Stimulated activated CD4-positive, alpha-beta T cell treated with anti-CD3 and anti-CD28 coated beads, Interleukin-1b, Interleukin-23, amount 100 ng/mL, for 48 hours (primary cell): ENCODE measurements at places on chromosomes 12 and 14.

GRCh38 chr14:26663506-26663905 lies 65.7 kb upstream of the NOVA1 start:
- no peak for DNase-seq

DNA sequence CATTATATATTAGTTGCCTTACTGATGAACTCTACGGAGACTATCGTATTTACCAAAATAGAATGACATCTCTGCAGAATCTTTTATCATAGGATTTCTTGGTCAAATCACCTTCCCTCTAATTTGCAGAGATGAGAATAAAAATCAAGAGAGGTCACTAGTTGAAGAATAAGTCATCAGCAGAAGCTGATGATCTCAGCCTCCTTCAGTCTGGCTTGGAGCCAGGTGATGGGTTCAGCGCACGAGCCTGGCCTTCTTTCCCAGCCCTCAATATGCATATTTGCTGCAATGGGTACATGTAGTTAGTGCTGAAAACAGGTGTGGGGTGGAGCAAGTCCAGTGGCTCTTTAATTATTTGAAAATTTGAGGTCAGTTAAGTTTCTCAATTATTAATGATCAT lies 19.2 kb upstream of the EMP1 start:
- no peak for DNase-seq

GRCh38 chr12:87793131-87793530 lies 236.1 kb downstream of the C12orf50 start:
- DNase-seq = no peak

DNA sequence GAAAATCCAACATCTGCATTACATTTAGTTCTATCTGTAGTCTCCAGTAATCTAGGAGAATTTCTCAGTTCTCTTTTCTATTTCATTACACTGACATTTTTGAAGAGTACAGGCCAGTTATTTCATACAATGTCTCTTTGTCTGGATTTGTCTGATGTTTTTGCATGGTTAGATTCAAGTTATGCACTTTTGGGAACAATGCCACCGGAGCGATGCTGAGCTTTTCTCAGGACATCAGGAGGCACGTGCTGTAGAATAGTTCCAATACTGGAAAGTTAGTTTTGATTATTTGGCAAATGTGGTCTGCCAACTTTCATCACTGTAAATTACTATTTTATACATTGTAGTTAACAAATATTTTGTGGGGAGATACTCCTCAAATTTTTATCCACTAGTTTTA lies 43.1 kb downstream of the ALDH1L2 start:
- no peak for DNase-seq

DNA sequence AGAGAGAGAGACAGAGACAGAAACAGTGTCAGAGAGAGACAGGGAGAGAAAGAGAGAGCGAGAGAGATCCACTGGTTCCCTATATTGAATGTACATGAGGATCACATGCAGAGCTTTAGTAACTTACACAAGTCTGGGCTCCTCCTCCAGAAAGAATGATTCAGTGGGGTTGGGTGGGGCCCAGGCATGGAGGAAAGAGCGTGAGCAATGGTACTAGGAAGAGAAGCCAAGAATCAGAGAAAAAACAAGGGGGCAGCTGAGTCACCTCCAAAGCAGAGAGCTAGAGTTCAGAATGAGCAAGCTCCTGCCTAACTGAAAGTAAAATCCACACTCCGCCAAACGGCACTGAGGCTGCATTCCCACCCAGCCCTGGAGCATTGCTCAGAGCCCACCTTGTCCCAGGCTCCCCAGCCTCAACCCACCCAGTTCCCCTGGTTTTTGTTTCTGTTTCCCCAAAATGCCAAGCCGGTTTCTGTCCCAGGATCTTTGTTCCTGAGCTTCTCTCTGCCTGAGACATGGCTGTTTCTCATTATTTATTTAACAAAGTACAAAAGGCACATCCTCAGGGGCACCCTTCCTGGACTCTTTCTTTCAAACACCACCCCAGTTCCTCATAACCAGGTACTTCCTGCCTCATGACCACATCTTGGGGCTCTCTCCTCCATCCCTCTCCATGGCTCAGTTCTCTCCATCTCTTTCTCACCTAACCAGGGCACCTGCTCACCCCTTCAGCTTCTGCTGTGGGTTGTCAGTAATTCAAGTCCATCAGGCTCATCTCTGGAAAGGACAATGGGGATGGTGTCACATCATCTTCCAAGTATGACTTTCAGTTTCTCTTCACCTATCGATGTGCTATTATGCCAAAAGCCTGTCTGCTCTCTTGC lies 670.3 kb upstream of the TBX3 start:
- peak; percentile 7 for DNase-seq

DNA sequence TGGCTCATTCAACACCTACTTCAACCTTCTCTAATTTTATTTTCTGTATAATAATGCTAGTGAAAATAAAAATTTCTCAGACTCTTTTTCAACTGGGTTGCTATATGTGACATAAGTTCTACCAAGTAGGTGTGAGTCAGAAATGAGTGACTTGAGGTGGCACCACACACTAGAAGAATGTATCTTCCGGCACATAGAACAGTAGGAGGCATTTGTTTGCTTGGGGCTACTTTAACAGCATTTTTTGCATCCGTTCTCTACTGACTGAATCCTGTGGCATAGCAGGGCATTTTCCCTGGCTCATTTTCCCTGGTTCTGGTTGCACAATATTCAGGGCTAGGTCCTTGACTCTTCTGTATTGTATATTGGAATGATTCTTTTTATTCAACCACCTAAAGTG lies 194.0 kb upstream of the SLC16A7 start:
- no peak for DNase-seq

- DNase-seq = no peak
Observed at GRCh38 chr12:19287302-19287701, 152.0 kb upstream of the AEBP2 start.

DNA sequence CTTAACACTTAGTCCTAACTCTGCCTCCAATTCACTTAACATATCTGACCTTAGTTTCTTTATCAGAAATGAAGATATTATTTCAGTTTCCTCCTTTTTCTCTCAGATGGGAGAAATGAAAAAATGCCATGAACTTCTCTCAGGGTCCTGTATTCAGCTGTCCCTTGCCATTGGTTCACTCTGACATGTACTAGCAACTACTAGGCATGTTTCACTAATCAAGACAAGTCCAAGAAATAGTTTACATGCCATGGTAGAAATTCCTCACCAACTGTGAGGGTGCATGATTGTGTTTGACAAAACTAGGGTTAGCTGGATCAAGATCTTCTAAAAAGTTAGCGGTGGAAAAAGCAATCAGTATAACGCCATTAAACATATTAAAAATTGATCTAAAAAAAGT lies 7.0 kb upstream of the ATXN7L3B start:
- DNase-seq = no peak

- DNase-seq = peak; percentile 10
Observed at GRCh38 chr12:132222096-132222807, 78.0 kb downstream of the NOC4L start.

GRCh38 chr12:89326239-89327040 lies 25.9 kb downstream of the DUSP6 start:
- no peak for DNase-seq

- DNase-seq = no peak
Observed at GRCh38 chr12:48980953-48981756, 3.0 kb downstream of the WNT1 start.

- DNase-seq = no peak
Observed at GRCh38 chr14:49982082-49982481, 89.2 kb downstream of the ARF6 start.

- no peak for DNase-seq
Observed at GRCh38 chr12:82818271-82819035, 131.7 kb downstream of the TMTC2 start.

- DNase-seq = no peak
Observed at GRCh38 chr14:61470961-61471293, 149.5 kb downstream of the PRKCH start.

DNA sequence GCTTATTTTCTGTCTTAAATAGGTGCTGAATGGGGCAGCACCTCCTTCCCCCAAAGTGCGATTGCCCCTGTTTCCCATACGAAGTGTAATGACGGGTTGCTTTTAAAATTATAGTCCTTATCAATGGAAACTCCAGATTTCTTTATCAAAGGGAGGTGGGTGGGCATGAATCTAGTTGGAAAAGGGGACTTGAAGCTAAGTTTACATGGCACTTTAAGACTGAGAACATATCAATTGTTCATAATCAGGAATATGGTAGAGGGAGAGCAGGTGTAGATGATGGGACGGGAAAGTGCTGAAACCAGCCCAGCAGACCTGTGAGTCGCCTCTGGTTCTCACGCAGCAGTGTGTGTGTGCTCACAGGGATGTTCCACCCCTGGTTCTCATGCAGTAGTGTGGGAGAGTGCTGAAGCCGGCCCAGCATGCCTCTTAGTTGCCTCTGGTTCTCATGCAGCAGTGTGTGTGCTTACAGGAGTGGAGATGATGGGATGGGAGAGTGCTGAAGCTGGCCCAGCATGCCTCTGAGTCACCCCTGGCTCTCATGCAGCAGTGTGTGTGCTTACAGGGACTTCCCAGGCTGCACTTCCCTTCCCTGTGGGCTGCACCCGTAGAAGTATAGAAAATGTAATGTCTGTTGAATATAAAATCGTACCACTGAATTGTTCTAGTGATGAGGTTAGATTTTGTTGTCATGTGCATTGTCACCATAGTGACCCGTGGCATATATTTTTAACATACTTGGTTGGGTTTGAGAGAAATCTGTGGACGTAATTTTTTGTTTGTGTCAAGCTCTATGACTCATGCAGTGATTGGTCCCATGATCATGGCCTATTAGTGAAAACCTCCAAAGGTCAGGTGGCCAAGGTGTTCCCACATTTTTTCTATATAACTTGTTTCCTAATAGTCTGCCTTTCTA lies 51.6 kb downstream of the GPATCH2L start:
- DNase-seq = no peak

GRCh38 chr12:11711651-11712327 lies 62.3 kb downstream of the ETV6 start:
- no peak for DNase-seq

- no peak for DNase-seq
Observed at GRCh38 chr12:127943481-127944210, 323.3 kb upstream of the TMEM132C start.

GRCh38 chr14:100823413-100824080 lies 2.4 kb upstream of the MEG3 start:
- DNase-seq = no peak

GRCh38 chr12:51839310-51839947 lies 9.1 kb downstream of the FIGNL2 start:
- no peak for DNase-seq

GRCh38 chr14:56579345-56580220 lies at the start of gene TMEM260:
Gene TMEM260, plus strand, starts transcription at chr14:56579798. Its CDS starts 117 bp downstream, at chr14:56579915.
- peak; percentile 89 for DNase-seq

DNA sequence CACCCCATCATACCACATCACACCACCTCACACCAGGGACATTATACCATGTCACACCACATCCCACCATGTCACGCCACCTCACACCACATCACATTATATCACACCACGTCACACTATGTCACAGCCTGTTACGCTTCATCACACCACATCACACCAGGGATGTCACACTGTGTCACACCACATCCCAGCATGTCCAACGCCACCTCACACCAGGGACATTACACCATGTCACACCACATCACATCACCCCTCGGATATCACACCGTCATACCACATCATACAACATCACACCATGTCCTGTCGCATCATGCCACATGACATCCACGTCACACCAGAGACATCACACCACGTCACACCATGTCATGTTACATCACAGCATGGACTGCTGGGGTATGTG lies 235.5 kb downstream of the TMEM121 start:
- no peak for DNase-seq

- no peak for DNase-seq
Observed at GRCh38 chr12:46562625-46563225, 190.2 kb upstream of the SLC38A2 start.

DNA sequence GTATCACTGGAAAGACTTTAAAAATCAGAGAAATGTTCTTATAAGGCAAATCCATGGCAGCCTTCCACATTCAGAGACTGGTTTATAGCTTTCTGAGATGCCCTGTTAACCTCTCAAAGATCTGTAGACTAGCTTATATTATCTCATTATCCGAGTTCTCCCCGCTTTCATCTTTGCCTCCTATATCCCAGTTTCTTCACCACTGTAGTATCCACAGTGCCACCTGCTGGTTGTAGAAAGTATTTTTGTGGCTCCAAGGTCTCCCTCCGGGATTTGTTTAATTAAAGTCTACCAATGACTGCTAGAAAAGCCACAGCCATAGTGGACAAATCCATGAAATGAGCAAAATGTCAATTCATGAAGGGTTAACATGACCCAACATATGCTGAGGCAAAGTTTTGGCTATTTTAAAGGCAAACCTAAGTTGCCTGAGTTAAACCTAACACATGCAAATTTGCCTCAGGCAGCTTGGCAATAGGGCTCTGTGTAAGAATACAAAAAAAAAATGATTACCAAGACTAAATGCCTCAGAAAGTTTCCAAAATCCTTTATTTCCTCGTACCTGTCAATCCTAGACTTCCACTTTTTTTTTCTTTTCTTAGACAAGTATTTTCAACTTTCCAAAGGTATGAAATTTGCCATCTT lies 218.8 kb upstream of the BMP4 start:
- DNase-seq = peak; percentile 44

GRCh38 chr14:91195881-91196280 lies 48.6 kb downstream of the GPR68 start:
- no peak for DNase-seq

DNA sequence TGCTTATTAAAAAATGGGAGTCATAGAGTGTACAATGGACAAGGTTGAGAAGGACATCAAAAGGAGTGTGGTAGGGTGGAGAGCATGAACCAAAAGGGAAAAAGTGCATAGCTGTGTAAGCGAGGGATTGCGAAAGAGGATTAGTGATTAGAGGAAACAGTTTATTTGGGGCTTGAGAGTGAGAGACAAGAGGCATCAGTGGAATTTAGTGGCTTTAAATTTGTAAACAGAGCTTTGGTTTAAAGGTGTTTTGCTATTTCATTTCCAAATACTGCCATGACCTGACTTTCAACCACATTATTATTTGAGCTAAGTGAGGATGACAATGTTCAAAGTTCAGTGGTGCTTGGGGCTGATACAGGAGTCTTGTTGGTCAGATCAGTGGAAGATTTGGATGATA lies 53.4 kb downstream of the SLC16A7 start:
- no peak for DNase-seq

DNA sequence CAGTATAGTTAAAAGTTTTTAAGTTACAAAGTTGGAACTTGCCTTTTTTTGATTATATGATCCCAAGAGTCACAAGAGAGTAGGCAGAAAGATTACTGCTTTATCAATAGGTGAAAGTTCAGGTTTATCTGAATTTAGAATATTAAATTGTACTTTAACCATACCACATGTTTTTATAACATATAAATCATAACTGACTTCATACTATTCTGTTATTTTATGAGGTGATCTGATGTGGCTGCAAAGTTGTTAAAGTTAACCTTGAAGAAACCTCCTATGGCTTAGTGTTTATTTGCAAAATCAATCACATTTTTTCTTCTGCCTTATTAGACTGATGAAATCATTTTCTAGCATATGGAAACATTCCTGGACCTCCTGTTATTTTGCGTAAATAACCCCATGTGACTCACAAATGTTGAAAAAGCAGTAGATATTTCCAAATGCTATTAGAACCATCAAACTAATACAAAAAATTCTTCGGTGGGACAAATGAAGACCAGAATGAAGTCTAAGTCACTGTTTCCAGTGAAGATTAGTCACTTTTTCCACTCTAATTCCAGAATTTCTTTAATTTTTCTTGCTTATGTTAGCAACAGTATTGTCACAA lies 132.1 kb downstream of the RAD51B start:
- no peak for DNase-seq
